ENCODE measurements at places on chromosomes 6 and 20.

DNA sequence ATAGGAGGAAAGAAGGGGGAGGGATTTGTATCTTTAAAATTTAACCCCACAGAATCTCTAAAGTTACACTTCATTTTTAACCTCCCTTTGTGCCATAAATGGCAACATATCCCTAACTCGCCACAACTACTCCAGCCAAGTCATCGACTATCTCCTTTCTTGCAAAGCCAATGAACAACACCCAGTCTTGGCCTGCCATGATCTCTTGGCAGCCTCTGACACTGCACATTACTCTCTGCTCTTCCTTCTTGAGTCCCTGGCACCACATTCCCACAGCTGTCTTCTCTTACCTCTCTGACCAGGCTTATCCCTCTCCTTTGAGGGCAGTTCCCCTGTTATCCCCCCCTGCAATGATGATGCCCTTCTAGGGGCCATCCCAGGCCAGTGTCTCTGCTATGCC, 42.5 kb downstream of the MBOAT1 start:
- no peak for DNase-seq

DNA sequence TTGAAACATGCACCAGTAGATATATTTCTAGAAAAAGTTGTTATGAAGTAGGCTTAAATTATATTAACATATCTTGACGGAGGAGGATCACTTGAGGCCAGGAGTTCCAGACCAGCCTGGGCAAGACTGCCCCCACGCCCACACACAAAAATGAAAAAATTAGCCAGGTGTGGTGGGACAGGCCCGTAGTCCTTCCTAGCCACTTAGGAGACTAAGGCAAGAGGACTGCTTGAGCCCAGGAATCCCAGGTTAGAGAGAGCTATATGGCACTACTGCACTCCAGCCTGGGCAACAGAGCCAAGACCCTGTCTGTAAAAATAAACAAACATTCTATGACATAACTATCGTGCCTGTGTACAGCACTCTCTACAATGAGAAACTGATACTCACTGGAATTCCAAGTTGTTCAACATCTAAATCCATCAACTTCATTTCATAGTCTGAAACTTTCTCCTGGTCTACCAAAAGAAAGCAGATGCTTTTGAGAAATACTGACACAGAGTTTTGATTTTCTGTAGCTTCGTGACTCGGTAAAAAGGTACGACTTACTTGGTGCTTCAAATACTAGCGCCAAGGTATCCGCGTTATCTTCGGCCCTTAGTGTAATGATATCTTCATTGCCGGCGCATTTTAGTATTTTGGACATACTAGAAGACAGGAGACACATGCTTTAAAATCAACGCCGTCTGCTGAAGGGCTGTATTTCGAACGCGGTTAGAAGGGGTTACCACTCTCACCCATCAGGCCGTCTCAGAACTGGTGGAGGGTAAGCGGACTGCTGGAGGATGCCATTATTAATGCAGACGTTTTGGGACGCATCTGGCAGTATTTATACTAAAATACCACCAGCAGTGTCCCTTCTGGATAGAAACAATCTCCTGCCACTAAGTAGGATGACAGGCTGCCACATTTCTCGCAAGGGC, 1.3 kb downstream of the PCNA start:
- DNase-seq = no peak

GRCh38 chr6:154520280-154520679, 9.8 kb upstream of the CNKSR3 start:
- no peak for DNase-seq

DNA sequence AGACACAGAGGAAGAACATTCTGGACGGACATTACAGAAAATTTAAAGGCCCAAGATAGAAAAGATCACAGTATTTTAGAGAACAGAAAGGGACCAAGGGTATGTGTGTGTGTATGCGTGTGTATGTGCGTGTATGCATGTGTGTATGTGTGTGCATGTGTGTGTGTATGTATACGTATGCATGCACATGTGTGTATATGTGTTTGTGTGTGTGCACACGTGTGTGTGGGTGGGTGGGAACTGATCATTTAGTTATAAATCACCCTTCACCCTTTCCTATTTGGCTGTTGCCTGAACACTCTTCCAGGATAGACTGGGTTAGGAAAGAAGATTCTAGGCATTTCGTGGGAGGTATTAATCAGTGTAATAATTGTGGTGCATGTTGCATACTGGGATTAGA, 634.4 kb downstream of the DHX35 start:
- no peak for DNase-seq

- DNase-seq = no peak
These were observed 59.3 kb downstream of the TBC1D7 start for GRCh38 chr6:13268913-13269518.

DNA sequence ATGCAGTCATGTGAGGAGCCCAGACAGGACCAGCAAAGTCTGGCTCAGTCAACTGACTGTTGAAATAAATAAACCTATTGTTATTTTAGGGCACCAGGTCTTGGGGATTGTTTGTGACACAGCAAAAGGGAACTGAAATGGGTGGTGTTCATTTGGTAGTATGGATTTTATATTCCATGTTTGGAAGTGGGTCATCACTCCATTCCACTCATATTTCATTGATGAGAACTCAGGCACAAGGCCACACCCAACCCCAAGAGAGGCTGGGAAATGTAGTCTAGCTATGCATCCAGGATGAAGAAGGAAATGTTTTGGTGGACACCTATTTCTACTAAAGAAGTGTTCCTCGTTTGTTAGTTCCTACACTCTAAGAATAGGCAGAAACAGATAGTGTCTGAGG, 64.9 kb upstream of the BTBD3 start:
- no peak for DNase-seq

GRCh38 chr6:80544976-80545722, 438.7 kb downstream of the BCKDHB start:
- no peak for DNase-seq

GRCh38 chr6:23415819-23416427, 710.1 kb upstream of the NRSN1 start:
- no peak for DNase-seq

- no peak for DNase-seq
These were observed 7.5 kb downstream of the ELMO2 start for GRCh38 chr20:46398963-46399362.

- DNase-seq = no peak
These were observed 228.7 kb upstream of the POU3F2 start for GRCh38 chr6:98605705-98606104.

- DNase-seq = no peak
These were observed 12.1 kb downstream of the SLC22A1 start for GRCh38 chr6:160133441-160134336.

- no peak for DNase-seq
These were observed 4.7 kb downstream of the PPP1R18 start for GRCh38 chr6:30681766-30682142.
